ENCODE measurements at places on chromosomes 7 and 10.

GRCh38 chr10:105383978-105384377 is 742.9 kb downstream of the SORCS3 start:
- DNase-seq = no peak

GRCh38 chr7:87935384-87935706 is 1.3 kb downstream of the ADAM22 start:
- DNase-seq = no peak

DNA sequence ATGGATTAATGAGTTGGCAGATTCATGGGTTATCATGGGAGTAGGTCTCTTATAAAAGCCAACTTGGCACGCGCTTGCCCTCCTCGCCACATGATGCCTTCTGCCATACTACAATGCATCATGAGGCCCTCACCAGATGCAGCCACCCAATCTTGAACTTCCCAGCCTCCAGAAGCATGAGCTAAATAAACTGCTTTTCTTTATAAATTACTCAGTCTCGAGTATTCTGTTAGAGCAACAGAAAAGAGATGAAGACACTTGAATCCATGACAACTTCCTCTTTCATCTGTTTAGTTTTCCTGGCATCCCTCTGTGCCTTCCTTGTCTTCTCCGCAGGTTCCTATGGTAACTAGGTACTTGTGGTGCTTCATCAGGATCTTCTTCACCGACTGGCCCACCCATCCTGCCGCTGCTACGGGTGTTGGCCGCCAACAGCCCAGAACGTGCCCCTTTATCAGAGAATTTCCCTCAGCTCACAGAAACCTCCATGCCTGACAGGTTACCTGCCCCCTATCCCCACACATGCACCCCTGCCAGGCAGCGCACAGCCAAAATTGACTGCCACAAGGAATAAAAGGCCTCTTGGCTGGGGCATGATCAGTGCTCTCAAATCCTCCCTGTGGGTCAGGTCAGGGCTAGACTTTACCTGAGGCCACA is 28.0 kb upstream of the PPIF start:
- DNase-seq = no peak

GRCh38 chr10:116171505-116171904 is 101.5 kb downstream of the GFRA1 start:
- DNase-seq = no peak

GRCh38 chr7:99614495-99614894 is 2.3 kb upstream of the ZSCAN25 start:
- DNase-seq = no peak

GRCh38 chr10:23696476-23696875 is 257.6 kb downstream of the OTUD1 start:
- DNase-seq = no peak

DNA sequence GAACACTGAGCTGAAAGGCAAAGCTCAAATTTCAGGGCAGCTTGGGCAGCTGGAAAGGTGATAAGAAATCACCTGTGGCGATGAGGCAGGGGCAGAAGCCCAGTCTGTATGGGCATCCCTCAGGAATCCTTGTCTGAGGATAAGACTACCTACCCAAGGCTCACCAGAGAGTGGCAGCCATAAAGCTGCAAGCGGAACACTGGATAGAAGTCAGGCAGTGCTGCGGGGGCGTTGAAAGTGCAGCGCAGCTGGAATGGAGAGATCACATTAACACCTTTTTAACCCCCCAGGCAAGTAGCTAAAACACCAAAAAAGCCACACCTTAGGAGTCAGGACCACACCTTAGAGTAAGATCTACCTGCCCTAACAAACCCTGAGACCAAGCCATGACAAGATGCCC is 38.2 kb downstream of the ABCB5 start:
- no peak for DNase-seq

DNA sequence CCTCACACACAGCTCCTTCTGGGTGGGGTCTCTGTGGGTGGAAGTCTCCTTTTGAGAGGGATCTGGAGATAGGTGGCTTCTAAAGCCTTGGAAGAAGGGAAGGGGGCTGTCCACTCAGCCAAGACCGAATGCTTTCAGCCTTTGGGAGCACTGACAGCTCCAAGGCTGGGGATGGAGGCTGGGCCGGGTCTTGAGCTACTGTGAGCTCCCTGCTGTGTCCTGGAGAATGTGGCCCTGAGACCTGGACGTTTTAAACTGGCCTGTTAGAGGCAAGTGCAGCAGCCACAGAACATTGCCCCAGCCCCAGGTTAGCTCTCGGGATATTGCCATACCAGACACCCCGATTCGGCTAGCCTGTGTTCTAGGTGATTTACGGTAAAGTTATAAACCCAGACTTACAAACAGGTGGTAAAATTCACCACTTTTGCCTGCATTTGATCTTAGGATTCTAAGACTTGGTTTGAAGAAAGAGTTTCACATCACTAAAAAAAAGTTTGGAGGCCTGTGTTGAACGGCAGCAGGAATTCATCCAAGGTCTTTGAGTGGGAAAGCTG is 548.5 kb upstream of the FOXK1 start:
- no peak for DNase-seq

DNA sequence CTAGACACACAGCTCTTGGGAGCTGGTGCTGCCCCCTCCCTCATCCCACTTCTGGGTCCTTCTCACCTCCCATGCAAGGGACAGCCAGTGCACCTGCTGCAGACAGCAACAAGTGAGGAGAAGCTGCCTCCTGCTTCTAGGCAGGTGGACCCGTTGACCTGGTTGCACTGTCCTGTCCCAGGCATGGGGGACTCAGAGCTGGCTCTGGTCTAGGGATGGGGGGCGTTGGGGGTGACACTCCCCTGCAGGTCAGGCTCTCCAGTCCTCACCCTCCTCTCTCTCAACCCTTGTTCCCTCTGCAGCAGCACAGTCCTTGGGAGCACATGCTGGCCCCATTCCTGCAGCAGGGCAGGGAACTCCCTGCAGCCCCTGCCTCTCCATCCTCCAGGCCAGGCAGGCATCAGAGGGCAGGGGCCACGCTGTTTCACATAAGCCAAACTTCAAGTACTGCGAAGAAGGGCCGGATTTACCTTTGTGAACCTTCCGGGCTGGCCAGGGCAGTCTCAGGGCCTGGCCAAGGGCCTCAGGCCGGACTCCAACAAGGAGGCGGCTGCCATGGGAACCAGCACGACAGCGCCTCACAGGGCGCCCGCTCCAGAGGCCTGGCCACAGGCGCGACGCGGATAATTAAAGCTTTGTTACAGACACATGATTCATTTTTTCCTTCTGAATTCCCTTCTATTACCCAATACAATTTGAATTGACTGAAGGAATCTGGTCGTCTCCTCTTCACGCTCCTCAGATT is 48.5 kb downstream of the RASGEF1A start:
- peak; percentile 48 for DNase-seq

GRCh38 chr10:79155301-79156081 is 86.7 kb downstream of the ZMIZ1 start:
- peak; percentile 50 for DNase-seq

DNA sequence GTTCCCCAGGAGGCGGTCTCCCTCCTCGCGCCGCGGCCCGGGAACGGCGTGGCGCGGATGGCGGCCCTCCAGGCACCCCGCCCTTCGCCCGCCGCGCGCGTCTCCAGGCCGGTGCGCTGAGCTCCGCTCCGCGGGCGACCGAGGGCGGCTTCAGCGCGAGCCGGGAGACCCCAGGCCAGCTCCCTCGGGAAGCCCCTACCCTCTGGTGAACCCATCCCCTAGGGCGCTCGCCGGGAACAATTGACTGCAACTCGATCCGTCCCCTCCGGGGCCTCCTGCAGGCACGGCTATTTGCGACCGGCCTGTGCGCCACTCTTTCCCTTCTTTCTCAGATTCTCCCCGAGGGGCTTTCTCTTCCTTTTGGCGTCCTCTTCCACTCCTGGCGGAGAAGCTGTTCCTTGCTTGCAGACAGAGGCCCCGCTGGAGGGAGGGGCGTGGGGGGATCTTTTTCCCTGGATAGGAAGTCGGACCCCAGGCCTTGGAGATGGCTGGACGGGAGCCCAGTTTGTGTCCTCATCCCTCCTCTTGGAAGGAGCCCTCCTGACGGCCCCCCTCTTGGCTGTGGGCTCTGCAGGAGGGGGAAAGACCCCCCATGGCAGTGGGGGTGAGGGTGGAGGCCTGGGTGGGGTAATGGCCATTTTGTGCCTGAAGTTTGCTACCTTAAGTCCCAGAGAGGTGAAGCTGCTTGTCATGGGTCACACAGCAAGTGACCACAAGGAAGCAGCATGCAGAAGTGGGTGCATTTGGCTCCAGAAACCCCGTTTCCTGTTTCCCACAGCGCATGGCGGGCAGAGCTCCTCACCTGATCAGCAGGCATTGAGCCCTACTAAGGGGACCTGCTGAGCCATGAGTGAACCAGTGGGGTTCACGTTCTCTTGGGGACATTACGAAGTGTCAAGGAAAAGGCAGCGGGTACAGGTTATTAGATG is 171.2 kb upstream of the TNRC18 start:
- no peak for DNase-seq

- DNase-seq = no peak
Measured at GRCh38 chr7:82713506-82713905, 269.9 kb upstream of the CACNA2D1 start.

GRCh38 chr10:100009283-100009792 is 409 bp downstream of the DNMBP start:
- DNase-seq = no peak

DNA sequence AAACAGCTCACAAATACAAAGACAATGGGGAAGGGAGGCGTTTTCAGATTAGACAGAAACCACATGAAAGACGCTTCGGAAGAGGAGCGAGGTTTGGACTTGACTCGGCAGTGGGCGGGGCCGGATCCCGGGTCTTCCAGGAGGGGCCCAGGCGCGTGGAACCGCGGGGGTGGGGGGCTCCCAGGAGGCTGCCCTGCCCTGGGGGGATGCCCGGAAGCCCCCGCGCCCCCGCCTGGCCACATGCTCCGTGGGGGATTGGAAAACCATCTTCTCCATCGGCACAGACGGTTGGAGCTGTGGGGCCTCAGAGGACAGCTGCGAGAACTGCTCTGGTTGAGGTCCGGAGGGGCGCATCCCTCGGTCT is 186.0 kb upstream of the SHH start:
- DNase-seq = no peak

GRCh38 chr7:70758646-70759045 is 373.3 kb upstream of the GALNT17 start:
- peak; percentile 29 for DNase-seq

GRCh38 chr7:140525743-140526142 is 46.4 kb upstream of the MKRN1 start:
- peak; percentile 71 for DNase-seq

Measured in AG10803 (cell line).